Astrocyte of the spinal cord (primary cell): ENCODE measurements at places on chromosomes 4 and X.
A peak's percentile ranks its signal among the peaks of the same experiment; 100 is the strongest.

DNA sequence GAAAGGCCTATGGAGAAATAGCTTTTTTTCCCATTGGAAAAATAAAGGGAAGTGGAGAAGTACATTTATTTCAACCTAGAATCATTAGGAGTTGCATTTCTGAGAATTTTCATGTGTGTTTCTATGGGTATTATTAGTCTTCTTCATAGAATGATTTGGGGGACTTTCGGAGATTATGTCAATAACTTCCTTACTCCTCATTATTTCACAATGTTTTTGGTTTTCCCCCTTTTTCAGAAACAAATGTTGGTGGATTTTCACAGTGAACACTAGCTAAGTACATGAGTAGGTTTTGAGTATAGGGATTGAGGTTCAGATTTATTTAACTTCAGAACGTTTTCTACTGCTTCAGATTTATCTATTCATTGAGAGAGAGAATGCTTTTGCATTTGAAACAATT, 54.0 kb downstream of the SH3BGRL start:
- no peak for DNase-seq

DNA sequence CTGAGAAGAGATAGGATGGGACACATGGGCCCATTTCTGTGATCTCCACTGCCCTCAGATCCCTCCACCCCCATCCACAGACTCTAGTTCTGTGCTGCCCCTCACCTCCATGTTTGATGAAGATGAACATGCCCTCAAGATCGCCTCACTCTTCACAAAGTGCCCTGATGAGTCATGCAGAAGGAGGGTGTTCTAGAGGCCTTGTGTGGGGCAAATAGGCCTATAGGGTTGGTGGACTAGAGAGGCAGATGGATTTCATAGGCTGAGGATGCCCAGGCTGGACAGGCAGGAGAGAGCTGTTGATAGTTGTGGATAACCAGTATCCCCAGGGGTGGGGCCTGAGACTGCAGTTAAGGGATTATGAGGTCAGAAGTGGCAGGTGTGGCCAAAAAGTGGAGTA, at the start of gene CXorf65:
CXorf65 (minus strand) TSS at position 314 of the 400 bp plus-strand sequence; CDS start at position 130, 184 bp downstream.
- no peak for DNase-seq

GRCh38 chr4:6749340-6750171, 33.0 kb upstream of the KIAA0232 start:
- peak; percentile 10 for DNase-seq

DNA sequence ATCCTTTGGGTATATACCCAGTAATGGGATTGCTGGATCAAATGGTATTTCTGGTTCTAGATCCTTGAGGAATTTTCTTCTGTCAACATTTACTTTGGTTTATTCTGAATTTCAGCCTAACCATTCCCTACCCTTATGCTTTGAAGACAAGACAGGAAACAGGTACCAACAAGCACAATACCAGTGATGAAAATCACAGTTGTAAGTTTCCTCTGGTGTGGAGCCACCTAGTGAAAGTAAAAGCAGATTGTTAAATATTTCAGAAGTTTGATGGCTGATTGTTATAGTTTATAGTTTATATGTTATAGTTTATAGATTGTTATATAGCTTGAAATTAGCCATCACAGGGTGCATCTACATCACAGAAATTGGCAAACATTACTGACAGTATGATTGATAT, 104.5 kb upstream of the AGA start:
- DNase-seq: no peak

DNA sequence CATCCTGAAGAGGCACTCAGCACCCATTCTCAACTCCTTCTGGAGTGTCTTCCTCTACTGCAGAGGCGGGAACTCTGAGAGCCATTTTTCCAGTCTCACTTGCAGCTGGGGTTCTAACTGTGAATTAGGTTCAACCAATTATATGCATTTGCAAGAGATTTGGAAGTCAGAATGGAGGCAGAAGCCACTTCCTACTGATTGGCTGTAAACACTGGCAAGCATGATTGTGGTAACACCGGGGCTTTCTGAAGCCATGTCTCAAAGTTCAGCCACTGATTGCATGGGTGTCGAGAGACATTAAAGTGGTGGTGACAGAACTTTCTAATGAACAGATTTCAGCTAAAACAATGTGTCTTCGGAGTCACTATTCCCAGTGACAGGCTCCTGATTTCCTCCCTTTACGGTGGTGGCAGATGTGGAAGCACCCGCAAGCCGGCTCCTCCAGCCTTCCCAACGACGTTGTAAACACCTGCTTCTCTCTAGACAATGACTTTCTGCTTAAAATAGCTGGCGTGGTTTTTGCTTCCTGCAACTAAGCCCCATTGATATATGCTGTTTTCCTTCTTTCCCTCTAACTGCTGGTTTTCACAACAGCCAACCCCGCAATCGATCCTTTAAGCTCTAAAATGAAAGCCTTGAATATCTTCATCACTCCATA, 92.0 kb downstream of the IRF2 start:
- no peak for DNase-seq
